Natural killer cell (primary cell): ENCODE measurements at places on chromosomes 4 and X. TPM values are rescaled to one million over a fixed set of nuclear protein-coding genes. Genes with fewer than 3 reads are reported as not detected.

- no peak overlapping the region for H3K27ac ChIP-seq
- H3K27me3 ChIP-seq: no peaks in the 10 kb centered on the region
- no peaks in the 10 kb centered on the region for H3K4me1 ChIP-seq
These were observed 309.7 kb downstream of the TENM3 start for GRCh38 chr4:182552948-182553347.

GRCh38 chrX:35340465-35340864 lies 397.9 kb downstream of the FAM47B start:
- no peak overlapping the region for H3K27ac ChIP-seq
- DNase-seq: no peak
- no peaks in the 10 kb centered on the region for H3K36me3 ChIP-seq
- H3K4me3 ChIP-seq: no peak overlapping the region
- H3K4me1 ChIP-seq: no peaks in the 10 kb centered on the region
- no peaks in the 10 kb centered on the region for H3K27me3 ChIP-seq

The DTHD1 gene
- total RNA-seq: 95.4 TPM

The CLDN34 gene
- not detected for total RNA-seq

The P2RY8 gene
- total RNA-seq: 114 TPM

DNA sequence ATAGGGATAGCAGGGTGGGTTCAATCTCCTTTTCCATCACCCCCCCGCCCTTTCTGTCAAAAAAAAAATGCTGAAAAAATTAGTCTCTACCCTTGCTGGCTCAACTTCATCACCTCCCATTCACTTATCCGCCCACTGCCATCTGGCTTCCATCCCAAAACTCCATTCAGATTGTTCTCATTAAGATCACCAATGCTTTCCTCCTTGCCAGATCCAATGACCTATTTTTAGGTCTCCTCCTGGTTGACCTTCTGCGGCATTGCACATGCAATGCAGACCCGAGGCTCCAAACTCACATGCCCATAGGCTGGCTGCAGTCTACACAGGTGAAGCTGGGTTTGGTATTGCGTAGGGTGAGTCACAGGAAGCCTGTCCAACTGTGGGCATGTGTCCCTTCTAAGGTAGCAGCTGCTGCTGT lies 21.1 kb upstream of the STIM2 start:
- H3K27me3 ChIP-seq: no peaks in the 10 kb centered on the region
- DNase-seq: no peak
- H3K4me1 ChIP-seq: no peaks in the 10 kb centered on the region
- no peak overlapping the region for H3K4me3 ChIP-seq

The SLC16A2 gene
- total RNA-seq: not detected

DNA sequence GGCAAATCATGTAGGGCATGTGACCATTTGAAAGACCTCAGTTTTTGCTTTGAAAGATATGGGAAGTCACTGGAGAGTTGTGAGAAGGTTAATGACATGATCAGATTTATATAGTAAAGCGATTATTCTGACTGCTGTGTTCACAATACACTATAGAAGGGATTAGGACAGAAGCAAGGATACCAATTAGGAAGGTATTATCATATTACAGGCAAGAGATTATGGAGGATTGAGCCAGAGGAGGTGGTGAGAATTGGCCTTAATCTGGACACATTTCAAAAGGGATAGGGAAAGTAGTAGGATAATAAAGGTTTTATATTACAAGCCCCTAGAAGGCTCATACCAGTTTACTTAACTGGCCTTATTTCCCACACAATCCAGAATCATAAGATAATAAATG lies 124.9 kb upstream of the POF1B start:
- H3K4me1 ChIP-seq: no peaks in the 10 kb centered on the region
- no peaks in the 10 kb centered on the region for H3K27me3 ChIP-seq
- H3K27ac ChIP-seq: no peak overlapping the region
- no peak for DNase-seq

The RNF128 gene
- total RNA-seq: not detected

The TCEAL3 gene
- 8.4 TPM for total RNA-seq

- H3K4me1 ChIP-seq: no peaks in the 10 kb centered on the region
- no peak for DNase-seq
- H3K27me3 ChIP-seq: no peaks in the 10 kb centered on the region
- H3K4me3 ChIP-seq: no peak overlapping the region
- no peaks in the 10 kb centered on the region for H3K36me3 ChIP-seq
These were observed 585.6 kb downstream of the IL1RAPL1 start for GRCh38 chrX:29172880-29173279.

DNA sequence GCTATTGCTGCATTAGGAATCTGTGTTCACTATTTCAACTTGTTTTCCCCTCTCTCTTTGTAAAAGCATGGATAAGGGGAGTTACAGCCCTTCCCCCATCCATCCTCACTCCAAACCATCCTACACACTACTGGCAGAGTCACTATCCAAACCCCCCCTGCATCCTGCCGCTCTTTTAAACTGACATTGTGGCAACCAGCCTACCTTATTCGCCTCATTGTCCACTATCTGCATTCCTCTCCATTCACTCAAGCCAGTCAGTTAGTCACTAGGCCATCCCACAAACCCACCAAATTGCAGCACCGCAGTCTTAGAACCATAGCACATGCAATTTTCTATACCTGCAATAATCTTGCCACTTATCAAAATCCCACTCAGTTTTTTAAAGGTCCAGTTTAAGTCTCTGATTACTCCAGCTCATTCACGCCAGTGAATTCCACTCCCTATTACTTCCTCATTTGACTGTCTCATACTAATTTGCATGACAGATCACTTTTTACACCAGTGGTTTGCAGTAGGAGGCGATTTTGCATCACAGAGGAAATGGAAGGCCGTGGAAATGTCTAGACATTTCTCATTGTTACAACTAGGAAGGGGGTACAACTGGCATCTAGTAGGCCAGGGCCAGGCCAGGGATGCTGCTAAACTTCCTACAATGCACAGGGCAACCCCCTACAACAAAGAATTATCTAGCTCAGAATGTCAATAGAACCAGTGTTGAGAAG lies 181.8 kb downstream of the HS6ST2 start:
- H3K36me3 ChIP-seq: no peaks in the 10 kb centered on the region
- no peak overlapping the region for H3K27ac ChIP-seq
- no peaks in the 10 kb centered on the region for H3K27me3 ChIP-seq
- DNase-seq: no peak

The TMSB15A gene
- total RNA-seq: not detected
